ENCODE measurements at places on chromosomes 6 and 20.

- no peak for DNase-seq
Measured at GRCh38 chr20:24662322-24662721, 192.9 kb downstream of the SYNDIG1 start.

DNA sequence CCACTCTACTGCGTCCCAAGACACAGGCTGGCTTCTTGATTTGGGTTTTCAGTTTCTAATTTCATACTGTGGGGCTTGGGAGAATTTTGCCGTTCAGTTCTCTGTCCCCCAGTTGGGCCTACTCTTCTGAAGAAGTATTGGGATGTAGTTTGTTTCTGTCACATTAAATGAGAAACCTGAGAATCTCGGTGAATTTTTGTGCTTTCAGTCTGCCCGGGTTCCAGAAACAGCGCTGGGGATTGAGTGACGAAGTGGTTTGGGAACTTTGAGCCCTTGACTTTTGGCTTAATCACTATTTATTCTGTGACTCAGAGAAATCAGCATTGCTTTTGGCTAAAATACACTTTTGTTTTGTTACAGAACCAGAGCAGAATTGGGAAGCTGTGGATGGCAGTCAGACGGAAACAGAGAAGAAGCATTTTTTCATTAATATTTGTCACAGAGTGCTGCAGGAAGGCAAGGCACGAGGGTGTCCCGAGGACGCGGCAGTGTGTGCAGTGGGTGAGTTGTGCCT lies 74.0 kb downstream of the IGF2R start:
- DNase-seq, result no peak

DNA sequence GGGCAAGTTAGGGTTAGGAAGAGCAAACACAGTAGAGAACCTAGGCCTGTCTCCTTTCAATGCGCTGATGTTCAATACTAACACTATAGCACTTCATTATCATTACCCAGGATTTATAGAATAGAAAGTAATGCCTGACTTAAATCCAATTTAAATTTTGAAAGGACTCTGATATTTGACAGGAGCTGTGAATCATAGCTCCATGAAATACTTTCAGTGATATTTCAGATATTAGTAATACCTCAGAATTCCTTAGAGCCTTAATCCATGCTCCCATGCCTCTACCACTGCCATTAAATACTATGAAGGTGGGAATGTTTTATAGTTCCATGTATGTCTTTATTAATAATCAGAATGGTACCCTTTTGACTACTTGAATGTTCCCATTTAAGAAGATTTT lies 530.2 kb downstream of the BCKDHB start:
- DNase-seq, result no peak

GRCh38 chr20:5741089-5741488 lies 9.1 kb upstream of the SHLD1 start:
- no peak for DNase-seq

GRCh38 chr20:49480236-49480635 lies 2.2 kb downstream of the KCNB1 start:
- DNase-seq, result no peak

GRCh38 chr6:54515013-54515412 lies 206.8 kb downstream of the TINAG start:
- DNase-seq, result no peak

DNA sequence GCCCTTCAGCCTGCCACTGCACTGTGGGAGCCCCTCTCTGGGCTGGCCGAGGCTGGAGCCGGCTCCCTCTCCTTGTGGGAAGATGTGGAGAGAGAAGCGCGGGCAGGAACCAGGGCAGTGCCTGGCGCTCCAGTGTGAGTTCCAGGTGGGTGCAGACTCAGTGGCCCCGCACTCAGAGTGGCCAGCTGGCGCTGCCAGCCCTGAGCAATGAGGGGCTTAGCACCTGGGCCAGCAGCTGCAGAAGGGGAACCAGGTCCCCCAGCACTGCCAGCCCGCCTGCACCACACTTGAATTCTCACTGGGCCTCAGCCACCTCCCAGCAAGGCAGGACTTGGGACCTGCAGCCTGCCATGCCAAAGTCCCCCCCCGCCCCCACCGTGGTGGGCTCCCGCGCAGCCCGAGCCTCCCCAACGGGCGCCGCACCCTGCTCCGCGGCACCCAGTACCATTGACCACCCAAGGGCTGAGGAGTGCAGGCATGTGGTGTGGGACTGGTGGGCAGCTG lies 205.9 kb downstream of the CLVS2 start:
- DNase-seq, result no peak

DNA sequence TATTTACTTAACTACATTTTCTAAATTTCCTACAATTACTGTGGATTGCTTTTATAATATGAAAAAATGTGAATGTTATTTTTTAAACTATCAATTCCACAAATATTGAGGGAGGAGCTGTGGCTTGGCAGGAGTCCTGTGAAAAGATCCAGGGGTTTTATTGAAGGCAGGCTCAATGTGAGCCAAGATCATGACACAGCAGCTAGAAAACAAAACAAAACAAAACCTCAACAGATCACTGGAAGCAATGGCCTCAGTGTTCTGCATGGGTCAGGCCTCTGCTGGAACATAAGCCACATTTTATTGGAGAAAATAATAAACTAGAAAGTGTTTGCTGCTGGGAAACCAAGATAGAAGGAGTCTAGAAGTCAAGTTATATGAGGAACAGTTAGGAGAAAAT lies 19.4 kb upstream of the RCAN2 start:
- DNase-seq, result no peak

DNA sequence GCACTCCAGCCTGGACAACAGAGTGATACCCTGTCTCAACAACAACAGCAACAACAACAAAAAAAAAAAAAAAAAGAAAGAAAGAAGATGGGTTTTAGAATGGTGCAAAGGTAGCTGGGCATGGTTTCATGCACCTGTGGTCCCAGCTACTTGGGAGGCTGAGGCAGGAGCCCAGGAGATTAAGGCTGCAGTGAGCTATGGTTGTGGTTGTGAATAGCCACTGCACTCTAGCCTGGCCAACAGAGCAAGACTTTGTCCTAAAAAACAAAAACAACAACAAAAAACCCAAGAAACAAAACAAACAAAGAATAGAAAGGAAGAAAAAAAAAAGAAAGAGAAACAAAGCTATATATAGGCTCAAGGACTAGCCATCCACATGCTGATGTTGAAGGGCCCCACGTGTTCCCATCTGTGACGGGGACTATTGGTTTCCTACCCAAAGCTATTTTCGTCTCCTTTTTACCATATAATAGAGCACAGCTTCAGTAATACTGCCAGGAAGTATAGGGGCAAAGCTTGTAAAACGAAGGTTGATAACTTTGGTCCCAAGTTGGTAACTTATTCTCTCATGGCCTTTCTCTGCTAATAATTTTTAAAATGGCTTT lies 7.9 kb upstream of the EEF1E1 start:
- no peak for DNase-seq

Data from T-cell (primary cell).